ENCODE measurements at places on chromosomes 7 and 10.
A peak's percentile ranks its signal among the peaks of the same experiment; 100 is the strongest.

GRCh38 chr10:91589015-91589657 lies 43.7 kb downstream of the PPP1R3C start:
- no peak for DNase-seq

GRCh38 chr7:23247046-23247602 lies 549 bp downstream of the GPNMB start:
- DNase-seq = no peak

- DNase-seq = no peak
Observed at GRCh38 chr10:118216020-118216419, 126.1 kb downstream of the FAM204A start.

GRCh38 chr7:22992874-22993840 lies 20.8 kb downstream of the HYCC1 start:
- no peak for DNase-seq

DNA sequence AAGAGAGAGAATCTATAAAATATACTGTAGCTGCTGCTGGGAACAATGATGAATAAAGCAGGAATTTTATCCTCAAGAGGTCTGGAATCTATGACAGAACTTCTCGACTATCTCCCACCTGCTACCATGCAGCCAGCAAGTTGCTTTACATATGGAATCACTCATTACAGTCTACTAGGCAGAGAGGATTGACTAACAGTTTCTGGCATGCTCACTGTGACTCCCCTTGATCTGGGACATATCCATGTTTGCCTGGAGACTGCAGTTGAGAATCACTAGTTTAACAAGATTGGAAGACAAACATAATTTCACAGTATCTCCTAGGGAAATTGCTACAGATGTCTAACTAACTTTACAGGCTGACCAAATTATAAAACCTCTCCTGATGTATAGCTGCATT lies 13.3 kb downstream of the GPR37 start:
- no peak for DNase-seq

DNA sequence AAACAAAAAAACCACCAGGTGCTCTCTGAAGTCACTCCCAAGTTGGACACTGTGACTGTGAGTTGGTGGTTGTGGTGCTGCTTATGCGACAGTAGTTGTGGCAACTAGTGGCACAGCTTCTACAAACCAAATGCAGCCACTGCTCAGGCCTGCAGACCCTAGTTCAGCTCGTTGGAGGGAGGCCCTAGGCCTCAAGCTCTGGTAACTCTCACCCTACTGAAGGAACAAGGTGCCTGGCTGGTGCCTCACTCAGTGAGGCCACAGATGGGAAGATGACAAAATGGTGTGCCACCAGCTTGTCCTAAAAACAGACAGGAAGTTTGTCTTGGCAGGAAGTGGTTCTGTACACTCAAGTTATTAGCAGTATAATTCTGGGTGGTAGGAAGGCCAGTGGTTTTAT lies 45.3 kb upstream of the RAPGEF5 start:
- no peak for DNase-seq

DNA sequence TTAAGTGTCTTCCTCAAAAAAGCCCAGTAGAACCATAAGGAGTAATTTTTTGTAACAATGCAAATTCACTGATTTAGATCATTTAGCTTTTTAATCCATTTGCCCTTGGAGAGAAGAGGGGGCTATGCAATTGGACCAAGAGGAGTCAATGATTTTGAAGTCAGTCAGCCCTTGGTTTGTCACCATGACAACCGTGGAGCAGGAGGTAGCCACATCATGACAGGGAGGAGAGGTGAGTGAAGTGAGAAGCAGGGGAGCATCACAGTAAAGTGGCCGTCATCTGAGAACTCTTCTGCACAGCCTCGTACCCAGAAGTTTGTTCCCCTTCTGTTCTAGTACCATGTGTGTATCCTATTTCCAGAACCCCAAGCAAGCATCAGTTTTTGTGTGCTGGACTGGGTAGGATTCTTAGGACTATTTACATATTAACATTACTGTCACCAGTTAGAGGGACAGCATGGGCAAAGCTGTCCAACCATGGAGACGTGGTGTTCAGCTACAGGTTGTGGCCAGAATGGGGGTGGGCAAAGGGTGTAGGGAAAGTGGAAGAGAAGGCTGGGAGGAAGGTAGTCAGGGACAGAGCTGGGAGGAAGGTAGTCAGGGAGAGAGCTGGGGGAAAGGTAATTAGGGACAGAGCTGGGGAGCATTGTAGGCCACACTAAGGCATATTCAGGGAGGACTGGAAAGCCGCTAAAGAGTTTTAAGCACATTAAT lies 13.1 kb downstream of the UBE3C start:
- DNase-seq = no peak

DNA sequence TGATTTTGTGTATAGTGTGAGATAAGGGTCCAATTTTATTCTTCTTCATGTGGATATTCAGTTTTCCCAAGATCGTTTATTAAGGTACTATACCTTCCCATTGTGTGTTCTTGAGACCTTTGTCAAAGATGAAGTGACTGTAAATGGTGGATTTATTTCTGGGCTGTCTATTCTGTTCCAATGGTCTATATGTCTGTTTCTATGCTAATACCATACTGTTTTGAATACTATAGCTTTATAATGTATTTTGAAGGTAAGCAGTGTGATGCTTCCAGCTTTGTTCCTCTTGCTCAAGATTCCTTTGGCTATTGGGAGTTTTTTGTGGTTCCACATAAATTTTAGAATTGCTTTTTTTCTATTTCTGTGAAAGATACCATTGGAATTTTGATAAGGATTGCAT lies 8.7 kb upstream of the VWDE start:
- DNase-seq = no peak

GRCh38 chr7:131655866-131656265 lies 99.4 kb upstream of the PODXL start:
- DNase-seq = no peak

DNA sequence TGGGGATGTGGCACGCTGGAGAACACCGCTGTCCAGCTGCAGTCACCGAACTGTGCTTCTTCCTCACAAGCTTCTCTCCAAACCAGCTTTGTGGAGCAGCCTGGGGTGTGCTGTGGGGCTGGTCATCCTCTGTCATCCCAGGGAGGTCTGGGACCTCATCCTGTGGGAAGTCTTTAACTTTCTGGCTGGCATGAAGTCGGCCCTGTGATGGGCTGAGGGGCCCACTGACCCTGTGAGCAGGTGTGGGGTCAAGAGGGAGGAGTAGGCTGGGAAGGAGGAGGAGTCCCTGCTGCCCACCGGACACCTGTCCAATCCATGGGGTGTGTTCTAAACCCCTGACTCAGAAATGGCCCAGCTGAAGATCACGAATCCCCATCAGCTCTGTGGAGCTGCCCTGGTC lies 136.2 kb upstream of the SHH start:
- no peak for DNase-seq

- DNase-seq = no peak
Observed at GRCh38 chr10:28280652-28281051, 22.2 kb downstream of the MPP7 start.

- DNase-seq = peak; percentile 36
Observed at GRCh38 chr7:29194594-29195427, at the start of gene CHN2. Gene CHN2 (plus strand): TSS chr7:29194775.

- no peak for DNase-seq
Observed at GRCh38 chr7:122556873-122557542, 141.9 kb downstream of the RNF133 start.

GRCh38 chr10:99330347-99330924 lies 1.3 kb downstream of the CNNM1 start:
- no peak for DNase-seq

DNA sequence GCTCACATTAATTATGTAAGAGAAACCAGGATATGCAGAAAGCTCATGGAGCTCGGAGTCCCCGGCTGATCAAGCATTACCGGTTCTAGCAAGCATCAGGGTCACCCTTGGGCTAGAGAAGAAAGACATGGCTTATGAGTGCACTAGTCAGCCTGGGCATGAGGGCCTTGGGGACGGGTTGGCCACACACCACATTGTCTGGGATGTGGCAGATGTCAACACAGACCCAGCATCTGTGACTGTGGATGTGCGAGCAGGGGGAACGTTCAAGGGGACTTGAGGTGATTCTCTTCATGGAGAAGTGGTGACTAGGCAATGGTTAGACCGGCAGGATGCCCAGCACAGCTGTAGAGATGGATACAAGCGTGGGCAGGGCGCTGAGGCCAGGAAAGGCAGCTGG lies 13.7 kb downstream of the ZMIZ2 start:
- no peak for DNase-seq

- no peak for DNase-seq
Observed at GRCh38 chr7:11343818-11344413, 370.2 kb downstream of the PHF14 start.

DNA sequence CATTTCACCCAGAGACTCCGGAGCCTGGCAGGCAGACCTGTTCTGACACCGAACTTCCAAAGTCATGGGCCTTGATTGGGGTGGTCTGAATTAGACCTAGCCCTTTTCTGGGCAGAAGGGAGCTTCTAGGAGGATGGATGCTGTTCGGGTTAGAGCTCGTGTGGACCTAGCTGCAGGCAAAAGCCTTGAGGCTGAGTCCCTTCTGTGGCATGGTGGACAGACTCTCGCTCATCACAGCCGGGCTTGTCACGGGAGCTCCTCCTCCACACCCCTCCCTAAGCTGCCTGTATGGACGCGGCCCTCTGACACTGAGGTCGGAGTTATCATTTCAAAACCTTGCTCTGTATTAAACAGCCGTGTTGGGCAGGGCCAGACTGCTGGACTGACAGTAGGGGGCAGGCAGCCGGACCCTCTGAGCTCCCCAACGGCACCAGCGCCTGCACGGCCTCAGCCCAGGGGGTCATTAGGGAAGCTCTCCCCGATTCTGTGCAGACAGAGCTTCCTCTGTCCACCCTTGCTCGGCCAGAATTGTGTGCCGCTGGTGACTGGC lies 2.2 kb downstream of the IRF5 start:
- DNase-seq = no peak

DNA sequence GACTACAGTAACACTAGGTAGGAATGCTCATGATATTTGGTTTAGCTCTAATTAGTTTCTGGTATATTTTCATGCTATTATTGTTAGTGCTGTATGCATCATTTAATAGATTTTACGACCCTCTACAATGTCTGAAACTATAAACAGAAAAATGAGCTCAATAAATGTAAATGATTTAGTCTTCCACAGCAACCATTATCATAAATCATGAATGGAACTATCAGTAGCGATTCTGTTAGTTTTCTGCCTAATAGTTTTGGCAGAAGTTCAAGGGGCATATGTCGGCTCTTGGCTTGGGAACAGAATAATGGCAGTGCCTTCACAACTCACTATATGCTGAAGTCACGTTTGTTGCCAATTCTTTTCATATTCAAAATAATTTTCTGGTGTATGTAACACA lies 494.8 kb downstream of the PARD3 start:
- no peak for DNase-seq

- no peak for DNase-seq
Observed at GRCh38 chr10:42809676-42810075, 27.1 kb downstream of the BMS1 start.
